Activated CD4-positive, alpha-beta T cell treated with anti-CD3 and anti-CD28 coated beads for 24 hours (primary cell): ENCODE measurements at places on chromosomes 12 and 14.

DNA sequence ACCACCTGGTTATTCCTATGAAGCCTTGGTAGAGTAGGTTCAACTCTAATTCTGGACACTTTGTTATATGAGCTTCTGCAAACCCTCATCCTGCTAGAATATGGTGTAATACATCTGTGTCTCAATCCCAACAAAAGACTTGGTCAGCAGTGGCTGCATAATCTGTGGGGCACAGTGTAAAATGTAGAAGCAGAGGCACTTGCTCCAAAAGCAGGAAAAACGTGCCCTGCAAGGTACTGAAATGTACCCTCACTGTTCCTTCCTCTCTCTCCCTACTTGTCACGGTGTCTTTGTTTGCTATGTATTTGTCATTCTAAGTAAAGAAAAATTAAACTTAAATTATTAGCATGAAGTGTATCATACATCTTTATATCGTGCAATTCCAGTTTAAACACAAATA lies 267.9 kb downstream of the BCL11B start:
- DNase-seq: no peak

- DNase-seq: no peak
Measured at GRCh38 chr14:44170556-44170955, 336.5 kb downstream of the FSCB start.

GRCh38 chr14:65465584-65465983 lies 53.1 kb downstream of the FUT8 start:
- DNase-seq: no peak

DNA sequence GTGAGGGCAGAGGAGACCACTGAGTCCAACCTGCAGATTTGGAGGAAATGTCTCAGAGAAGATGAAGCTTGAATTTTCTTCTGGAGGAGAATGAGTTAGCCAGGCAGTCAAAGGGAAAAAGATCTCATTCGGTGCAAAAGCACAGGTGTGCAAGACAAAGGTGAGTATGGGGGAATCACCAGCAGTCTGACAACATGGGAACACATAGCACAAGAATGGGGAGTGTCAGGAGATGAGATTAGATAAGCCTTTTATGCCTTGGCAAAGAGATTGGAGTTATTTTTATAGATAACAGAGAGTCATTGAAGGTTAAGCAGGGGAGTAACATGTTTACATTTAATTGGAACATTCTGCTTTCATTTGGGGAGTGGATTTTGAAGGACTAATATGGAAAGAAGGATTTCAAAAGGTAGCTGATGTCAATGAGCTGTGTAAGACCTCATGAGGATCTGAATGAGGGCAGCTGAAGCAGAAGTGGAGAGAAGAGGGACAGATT lies 171.3 kb upstream of the NTF3 start:
- no peak for DNase-seq

DNA sequence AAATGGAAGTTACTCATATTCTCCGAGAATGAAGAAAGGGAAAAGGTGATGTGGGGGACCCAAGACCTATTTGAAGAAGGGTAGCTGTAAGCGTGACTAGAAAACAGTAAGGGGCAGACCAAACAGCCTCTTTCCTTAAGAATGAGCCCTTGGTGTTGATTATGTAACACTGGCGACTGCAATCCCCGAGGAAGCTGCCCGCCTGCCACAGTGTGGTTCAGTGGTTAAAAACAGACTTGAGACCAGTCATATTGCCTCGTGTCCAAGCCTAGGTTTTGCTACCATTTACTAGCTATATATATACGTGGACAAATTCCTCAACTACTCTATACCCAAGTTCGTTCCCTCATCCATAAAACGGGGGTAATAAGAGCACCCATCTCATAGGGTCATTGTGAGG lies 49.1 kb downstream of the SSPN start:
- DNase-seq: no peak

- no peak for DNase-seq
Measured at GRCh38 chr12:130501821-130502220, 164.1 kb downstream of the PIWIL1 start.

DNA sequence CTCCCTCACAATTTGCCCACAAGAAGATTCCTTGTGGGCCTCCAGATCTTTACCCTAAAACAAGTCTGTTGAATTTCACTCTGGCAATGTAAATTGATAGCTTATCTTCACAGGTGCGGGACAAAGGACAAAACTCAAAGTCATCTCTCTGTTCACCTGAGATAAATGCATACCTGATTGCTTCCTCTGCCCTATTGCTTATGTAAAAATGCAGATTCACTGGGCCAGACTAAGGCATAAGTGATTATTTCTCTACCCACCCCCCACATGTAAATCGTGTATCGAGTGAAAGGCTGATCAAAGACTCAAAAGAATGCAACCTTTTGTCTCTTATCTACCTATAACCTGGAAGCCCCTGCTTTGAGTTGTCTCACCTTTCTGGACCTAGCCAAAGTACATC lies 316.8 kb downstream of the SSPN start:
- no peak for DNase-seq

DNA sequence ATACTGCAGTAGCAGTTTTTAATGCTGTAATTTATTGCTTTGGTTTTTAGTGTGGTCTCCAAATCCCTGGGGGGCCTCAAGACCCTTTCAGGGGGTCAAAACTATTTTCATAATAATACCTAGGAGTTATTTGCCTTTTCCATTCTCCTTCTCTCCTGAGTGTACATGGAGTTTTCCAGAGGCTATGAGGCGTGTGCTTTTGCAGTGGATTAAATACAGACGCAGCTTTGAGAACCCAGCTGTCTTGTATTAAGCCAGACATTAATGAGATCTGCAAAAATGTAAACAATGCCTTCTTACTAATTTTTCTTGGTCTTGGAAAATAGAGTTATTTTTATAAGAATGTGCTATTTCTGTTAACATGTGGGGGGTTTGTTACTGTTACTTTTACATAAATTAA lies 68.6 kb downstream of the SLC25A47 start:
- no peak for DNase-seq

GRCh38 chr12:107564946-107565345 lies 120.7 kb upstream of the PWP1 start:
- DNase-seq: no peak

DNA sequence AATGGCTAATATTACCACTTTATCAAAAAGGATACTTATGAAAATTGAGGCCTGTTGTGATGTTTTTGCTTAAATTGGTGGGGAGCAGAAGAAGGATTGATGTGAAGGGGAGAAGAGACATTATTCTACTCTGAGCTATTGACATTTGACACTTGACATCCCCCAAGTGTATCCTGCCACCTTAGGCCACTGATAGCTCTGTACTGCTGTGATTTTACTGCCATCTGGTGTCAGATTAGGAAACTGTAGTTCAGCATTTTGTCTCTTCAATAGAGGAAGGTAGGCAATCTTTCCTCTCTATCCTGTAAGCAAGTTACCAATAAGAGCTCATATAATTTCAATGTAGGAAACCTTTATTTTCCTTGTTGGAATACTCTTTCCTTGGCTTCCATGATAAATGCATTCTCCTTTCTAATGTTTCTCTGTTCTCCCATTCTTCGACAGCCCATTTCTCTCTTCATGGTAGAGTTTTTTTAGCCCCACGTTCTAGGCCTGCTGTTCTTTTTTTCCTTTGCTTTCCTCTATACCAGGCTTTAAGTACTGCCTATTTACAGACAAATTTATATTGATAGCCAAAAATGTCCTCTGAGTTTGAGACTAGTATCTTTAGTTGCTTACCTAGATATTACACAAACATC lies 46.3 kb downstream of the PPHLN1 start:
- no peak for DNase-seq

- no peak for DNase-seq
Measured at GRCh38 chr12:57793920-57794319, 11.3 kb downstream of the TSFM start.

DNA sequence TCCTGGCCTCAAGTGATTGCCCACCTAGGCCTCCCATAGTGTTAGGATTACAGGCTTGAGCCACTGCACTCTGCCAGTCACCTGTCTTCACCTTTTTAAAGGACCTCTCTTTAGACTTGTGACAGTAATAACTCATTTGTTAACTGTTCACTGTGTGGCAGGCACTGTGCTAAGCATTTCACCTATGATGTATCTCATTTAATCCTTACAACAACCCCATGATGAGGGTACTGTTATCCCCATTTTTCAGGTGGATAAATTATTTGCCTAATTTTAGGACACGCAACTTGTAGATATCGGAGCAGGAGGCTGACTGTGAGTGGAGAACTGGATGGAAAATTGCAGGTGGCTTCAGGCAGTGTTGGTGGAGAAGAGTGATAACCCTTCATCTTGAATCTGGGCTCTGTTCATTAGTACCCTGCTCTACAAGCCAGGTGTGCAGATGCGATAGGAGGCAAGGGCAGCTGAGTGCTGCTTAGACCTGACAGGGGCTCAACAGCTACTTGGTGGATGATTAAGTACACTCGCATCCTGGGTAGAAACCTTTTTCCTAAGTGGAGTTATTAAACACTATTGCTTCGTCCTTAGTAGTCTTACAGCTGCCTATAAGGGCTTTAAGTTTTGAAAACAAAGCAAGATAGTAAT lies 2.7 kb downstream of the TCTN1 start:
- DNase-seq: no peak

GRCh38 chr12:76646366-76646765 lies 86.8 kb upstream of the OSBPL8 start:
- DNase-seq: no peak

DNA sequence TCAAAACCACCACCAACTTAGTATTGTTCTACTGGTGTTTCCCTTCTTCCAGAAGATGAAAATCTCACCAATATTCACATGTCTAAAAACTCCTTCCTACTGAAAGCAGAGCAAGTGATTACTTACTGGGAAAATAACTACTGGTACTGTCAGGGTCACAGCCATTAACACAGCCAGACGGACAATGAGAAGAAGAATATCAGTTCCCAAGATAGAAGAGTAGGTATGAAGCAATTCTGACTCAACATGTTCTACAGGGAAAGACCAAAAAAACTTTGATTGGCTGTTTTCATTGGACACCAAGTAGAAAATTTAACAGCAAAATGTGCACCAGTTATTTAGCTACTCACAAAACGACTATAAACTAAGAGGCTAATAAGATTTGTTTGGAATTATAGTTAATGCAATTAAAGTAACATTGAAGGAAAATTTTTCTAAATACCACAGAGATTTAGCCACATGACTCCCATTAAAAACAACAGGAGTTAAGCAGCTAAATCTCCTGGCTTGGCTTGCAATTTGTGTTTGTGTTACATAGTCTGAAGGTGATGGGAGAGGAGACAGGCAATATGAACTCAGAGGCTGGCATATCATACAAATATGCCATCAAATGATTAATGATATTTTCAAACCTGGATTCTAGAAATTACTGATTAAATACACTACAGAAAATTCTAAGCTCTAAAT lies 9.5 kb downstream of the SLC38A2 start:
- DNase-seq: no peak
